Subcutaneous adipose tissue (tissue), 4 donors: ENCODE measurements at places on chromosomes 3 and 15. TPM values are rescaled to one million over a fixed set of nuclear protein-coding genes. Genes with fewer than 3 reads are reported as not detected.

The ABHD6 gene
- 28.5 TPM for total RNA-seq

The GOLGA6D gene
- not detected for total RNA-seq

The C3orf80 gene
- not detected for total RNA-seq

The CAPN7 gene
- total RNA-seq: 76.6 TPM

The SATB1 gene
- total RNA-seq: 47.9 TPM

The PP2D1 gene
- not detected for total RNA-seq
